ENCODE measurements at places on chromosomes 4 and X. TPM values are rescaled to one million over a fixed set of nuclear protein-coding genes. Genes with fewer than 3 reads are reported as not detected.
A peak's percentile ranks its signal among the peaks of the same experiment; 100 is the strongest.

DNA sequence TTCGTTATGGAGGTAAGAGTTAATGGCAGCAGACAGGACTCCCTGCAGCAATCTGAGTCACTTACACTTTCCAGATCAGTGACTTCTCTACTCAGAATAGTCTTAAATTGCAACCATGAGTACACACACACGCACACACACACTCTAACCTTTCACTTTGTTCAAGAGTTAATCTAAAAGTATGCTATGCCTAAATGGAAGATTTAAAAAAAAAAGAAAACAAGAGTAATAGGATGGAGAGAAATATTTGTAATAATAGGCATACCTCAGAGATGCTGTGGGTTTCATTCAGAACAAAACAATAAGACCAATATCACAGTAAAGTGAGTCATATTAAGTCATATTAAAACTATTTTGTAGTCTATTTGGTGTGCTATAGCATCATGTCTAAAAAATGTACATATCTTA is 969.1 kb upstream of the PCDH10 start:
- DNase-seq = peak; percentile 77

DNA sequence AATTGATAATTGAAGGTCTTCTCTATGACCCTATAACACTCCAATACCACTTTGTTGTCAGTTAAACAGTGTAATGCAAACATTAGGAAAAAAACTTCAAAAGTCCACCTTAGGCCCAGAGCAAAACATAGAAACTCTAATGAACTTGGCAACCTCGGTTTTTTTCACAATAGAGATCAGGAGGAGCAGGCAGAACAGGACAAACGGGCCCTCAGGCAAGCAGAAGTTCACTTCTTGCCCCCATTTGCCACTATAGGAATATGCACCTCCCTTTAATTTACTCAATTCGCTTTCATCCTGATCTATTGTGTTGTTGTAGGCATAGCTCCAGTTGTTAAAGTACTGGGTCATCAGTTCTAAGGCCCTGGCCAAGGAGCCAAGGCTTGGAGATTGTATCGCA is 18.2 kb downstream of the ACOX3 start:
- DNase-seq = no peak

DNA sequence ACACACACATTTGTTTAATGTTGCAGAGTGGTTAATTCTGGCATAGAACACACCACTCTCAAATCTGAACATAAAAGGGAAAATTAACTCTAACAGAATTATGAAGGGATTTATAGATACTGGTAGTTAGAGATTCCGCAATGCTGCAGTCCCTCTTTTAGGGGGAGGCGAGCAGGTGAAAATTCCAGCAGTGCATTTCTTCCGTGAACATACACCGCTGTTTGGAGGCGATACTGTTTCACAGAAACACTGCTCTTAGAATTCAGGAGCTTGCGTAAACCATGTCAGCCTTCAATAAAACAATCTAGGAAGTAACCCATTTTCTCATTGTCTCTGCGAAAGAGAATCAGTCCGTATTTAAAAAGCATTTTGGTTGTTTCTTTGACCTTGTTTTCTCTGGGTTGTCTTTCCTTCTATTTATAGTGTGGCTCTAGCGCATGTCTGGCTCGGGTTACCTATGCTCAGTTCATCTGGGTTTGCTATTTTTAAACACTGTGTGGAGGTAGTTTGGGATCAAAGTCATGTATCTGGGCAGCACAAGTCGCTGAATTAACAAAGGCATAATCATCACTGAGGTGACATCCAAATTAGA is 90.4 kb downstream of the GPAT3 start:
- no peak for DNase-seq

DNA sequence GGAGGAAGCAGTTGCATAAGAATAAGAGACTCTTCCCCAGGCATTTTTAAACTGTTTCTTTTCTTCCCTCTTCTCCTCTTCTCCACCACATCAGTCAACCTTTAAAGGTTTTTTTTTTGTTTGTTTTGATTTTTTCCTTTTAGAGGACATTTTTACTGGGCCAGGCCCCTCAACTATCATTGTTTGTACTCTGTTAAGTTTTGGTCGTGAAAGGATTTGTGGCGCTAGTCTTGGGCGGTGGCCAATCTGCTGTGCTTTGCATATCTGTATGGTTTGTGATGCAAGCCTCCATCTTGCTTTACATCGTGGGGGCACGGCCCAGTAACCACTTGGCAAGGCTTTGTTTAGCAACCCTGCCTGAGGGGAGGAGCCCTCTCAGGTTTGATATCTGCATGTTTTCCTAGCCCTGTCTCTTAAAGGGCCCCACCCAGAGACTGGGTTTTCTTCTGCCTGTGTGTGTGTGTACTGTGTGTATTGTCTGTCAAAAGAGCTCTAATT is 101.9 kb upstream of the SLITRK2 start:
- DNase-seq = no peak

GRCh38 chr4:105996845-105997244 is 101.6 kb downstream of the NPNT start:
- DNase-seq = no peak

- DNase-seq = no peak
Measured at GRCh38 chrX:153816831-153817690, 13.3 kb downstream of the PDZD4 start.

DNA sequence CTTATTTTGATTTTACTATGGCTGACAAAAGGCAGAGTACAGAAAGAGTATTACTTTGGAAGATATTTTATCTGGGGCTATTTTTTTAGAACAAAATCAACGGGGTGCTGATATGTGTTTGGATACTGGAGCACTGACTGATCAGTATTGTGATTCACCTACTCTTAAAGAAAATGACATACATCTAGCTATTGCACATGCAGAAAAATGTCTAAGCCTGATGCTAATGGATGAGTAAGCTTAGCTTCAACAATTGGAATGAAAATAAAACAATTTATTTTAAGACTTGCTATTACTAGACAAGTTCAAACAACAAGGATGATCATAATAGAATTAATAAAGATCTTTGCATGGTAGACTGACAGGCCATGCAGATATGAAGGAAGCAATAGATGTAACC is 262.0 kb downstream of the PPP1R2C start:
- no peak for DNase-seq

DNA sequence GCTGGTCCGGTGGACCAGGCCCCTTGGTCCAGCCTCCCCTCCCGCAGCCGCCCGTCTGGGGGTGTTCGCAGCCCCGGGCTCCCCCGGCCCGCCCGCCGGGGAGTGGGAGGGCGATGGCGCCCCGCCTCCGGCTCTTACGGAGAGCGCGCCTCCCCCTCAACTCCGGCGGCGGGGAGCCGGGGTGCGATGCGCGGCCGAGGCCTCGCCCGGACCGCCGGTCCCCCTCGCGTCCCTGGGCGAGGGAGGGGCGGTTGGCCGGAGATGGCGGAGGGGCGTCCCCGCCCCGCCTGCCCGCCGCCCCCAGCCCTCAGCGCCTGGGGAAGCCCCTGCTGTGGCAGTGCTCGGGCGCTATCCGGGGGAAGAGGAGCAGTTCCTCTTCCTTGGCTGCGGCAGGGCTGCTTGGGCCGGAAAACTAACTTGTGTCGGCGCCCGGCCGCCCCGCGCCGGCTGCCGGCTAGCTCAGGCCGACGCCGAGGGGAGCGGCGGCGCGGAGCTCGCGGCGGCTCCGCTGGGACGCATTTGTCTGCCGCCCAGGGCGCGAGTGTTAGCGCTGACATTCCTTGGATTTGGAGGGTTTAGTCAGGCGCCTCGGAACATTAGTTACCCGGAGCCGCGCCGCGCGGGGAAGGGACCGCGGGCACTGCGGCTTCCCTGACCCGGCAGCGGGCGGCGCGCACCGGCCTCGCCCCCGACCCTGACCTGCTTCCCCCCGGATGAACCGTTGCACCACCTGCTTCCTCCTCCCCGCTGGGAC is 994 bp downstream of the GALNT7 start:
- DNase-seq = peak; percentile 73

DNA sequence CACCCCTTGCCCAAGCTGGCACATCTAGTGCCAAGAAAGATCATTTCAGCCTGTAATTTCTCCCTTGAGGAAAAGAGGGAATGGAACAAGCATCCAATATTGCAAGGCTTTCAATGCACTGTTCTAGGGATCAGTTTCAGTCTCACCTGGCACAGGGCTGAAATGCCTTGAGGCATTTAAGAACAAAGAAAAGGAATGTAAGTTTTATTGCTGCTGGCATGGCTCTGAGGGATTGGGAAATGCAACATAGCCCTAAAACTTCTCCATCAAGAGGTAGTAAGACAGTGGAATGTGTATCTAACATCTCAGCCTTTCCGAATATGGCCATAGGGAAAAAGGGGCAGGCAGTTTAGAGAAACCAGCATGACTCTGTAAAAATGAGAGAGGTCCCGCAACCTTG is 732.6 kb upstream of the LCORL start:
- DNase-seq = no peak

- no peak for DNase-seq
Measured at GRCh38 chr4:82559735-82560120, 2.1 kb downstream of the TMEM150C start.

GRCh38 chrX:78104447-78105176 is 564 bp downstream of the PGK1 start:
- DNase-seq = peak; percentile 58

DNA sequence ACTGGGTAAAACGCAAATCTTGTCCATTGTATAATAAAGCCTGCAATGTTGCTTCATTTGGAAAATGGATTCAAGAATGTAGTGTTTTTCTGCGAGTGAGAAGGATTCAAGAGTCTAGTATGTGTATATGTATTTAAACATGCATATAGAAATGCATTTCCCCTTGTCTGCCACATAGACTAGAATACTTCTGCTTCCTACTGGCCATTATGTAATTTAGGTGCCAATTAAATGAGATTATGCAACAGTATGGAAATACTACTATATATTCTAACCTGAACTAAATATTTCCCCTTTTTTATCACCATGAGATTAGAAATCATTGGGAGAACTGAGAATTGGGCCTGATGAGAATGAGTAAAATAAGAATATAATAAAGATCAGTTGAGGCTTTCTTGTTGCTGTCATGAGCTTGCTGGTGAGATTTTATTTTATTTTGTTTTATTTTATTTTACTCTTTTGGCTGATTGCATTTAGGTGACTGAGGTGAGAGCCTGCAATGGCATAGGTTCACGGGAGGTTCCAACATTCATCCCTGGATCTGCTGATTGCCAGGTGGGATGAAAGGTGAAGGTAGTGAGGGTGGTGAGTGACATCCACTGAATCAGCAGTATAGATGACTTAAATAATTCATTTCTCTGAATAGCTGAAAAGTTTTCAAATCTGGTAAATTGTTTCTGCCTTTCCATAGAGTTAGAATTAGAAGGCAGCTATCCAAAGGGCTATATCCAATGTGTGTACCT is 95.6 kb upstream of the SLC4A4 start:
- DNase-seq = no peak

DNA sequence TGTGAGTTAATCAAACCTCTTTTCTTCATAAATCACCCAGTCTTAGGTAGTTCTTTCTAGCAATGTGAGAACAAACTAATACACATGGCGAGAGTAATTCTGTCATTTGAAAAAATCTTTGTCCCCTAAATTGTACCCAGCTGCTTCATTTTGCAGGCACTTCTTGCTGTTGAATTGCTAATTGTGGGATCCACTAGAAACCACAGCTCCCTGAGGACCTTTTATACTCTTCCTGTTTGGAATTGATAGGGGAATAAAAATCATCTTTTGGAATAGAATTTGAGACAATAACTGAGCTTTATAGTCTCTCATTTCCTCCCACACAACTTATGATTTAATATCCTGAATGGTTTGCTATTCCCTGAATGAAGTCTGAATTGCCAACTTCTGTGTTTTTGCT is 170.2 kb downstream of the PACRGL start:
- no peak for DNase-seq

- DNase-seq = no peak
Measured at GRCh38 chr4:61243962-61244361, 43.8 kb downstream of the ADGRL3 start.

DNA sequence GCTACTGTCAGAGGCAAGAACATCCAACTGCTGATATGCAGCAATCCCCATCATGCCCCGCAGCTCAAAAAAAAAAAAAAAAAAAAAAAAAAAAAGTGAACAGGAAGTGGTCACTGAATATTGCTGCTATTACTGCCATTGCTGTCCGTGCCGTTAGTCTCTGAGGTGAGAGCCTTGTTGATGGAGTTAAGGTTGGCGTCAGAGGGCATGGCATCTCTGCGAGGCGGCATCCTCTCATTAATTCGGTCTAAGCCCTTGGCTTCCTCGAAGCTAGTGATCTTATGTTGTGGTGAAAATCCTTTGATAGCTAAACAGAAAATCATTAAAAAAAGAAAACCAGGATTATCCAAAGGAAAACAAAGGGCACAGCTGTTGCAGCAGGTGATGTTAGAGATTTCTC is 321.6 kb downstream of the PPP3CA start:
- DNase-seq = no peak

Gene CSN1S1
- not detected for total RNA-seq

Gene PCSK1N
- total RNA-seq = 112 TPM

Gene CBLL2
- not detected for total RNA-seq

Gene USP17L18
- not detected for total RNA-seq
